ENCODE measurements at places on chromosomes 4 and X. TPM values are rescaled to one million over a fixed set of nuclear protein-coding genes. Genes with fewer than 3 reads are reported as not detected.

ATP1B4 gene
- not detected for total RNA-seq

CENPI gene
- 0.71 TPM for total RNA-seq

RTL5 gene
- 7.3 TPM for total RNA-seq

CXCL8 gene
- 100 TPM for total RNA-seq

PRRG1 gene
- 4.7 TPM for total RNA-seq

CXCL3 gene
- total RNA-seq: 9.4 TPM

GRCh38 chr4:159787901-159788300 is 685.0 kb downstream of the RAPGEF2 start:
- H3K4me3 ChIP-seq: no peak overlapping the region
- H3K4me1 ChIP-seq: no peaks in the 10 kb centered on the region
- DNase-seq: no peak
- no peaks in the 10 kb centered on the region for H3K27me3 ChIP-seq
- no peak overlapping the region for H3K27ac ChIP-seq
- no peaks in the 10 kb centered on the region for H3K36me3 ChIP-seq

GRCh38 chrX:48028091-48028490 is 21.3 kb downstream of the SPACA5 start:
- no peaks in the 10 kb centered on the region for H3K36me3 ChIP-seq
- DNase-seq: no peak
- H3K27ac ChIP-seq: no peak overlapping the region
- no peaks in the 10 kb centered on the region for H3K27me3 ChIP-seq
- H3K4me1 ChIP-seq: no peaks in the 10 kb centered on the region

GRCh38 chr4:150656891-150657290 is 74.9 kb downstream of the MAB21L2 start:
- no peaks in the 10 kb centered on the region for H3K4me1 ChIP-seq
- DNase-seq: peak; percentile 4
- no peak overlapping the region for H3K4me3 ChIP-seq
- no peaks in the 10 kb centered on the region for H3K36me3 ChIP-seq

- no peak for DNase-seq
- no peaks in the 10 kb centered on the region for H3K27me3 ChIP-seq
- peak overlapping the region; percentile 84 for H3K27ac ChIP-seq
Observed at GRCh38 chrX:2928191-2928582, 952 bp downstream of the ARSD start.

DNA sequence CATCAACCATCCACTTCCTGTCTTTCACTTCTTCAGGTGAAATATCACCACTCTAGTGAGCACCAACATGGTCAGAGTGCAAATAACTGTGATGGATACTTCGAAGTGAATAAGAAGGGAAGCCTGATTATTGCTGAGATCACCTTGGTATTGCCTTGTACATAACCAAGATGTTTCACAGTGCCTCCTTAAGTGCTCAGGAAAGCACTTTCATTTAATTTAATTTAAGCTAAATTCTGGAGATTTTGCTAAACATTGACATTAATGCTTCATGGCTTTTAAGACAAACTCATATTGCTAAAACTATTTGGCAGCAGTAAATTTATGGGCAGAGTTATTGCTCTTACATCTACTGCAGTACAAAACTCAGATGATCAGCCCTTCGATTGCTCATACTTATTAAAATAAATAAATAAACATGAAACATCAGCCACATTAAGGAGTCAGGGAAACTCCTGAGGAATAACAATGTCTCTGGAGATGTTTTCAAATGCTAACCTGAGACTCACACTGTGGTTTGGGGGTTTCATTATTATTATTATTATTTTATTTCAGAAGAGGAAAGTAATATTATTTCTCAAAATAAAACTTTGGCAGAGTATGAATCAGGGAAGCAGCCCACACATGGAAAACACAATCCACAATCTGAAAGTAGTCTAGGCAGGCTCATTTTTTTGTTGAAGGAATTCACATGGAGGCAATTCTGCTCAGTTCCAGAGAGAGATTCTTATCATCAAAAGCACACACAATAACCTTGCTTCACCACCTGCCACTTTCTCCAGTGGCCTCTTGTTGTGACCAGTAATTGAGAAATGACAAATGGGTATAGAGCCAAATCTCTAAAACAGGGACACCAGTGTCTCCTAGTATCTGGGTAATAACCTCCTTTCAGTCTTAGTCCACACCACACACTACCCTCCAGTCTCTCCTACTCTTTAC is 344.2 kb downstream of the MAPK10 start:
- DNase-seq: no peak
- peaks cover 12% of the 10 kb centered on the region for H3K4me1 ChIP-seq
- H3K4me3 ChIP-seq: no peak overlapping the region

DNA sequence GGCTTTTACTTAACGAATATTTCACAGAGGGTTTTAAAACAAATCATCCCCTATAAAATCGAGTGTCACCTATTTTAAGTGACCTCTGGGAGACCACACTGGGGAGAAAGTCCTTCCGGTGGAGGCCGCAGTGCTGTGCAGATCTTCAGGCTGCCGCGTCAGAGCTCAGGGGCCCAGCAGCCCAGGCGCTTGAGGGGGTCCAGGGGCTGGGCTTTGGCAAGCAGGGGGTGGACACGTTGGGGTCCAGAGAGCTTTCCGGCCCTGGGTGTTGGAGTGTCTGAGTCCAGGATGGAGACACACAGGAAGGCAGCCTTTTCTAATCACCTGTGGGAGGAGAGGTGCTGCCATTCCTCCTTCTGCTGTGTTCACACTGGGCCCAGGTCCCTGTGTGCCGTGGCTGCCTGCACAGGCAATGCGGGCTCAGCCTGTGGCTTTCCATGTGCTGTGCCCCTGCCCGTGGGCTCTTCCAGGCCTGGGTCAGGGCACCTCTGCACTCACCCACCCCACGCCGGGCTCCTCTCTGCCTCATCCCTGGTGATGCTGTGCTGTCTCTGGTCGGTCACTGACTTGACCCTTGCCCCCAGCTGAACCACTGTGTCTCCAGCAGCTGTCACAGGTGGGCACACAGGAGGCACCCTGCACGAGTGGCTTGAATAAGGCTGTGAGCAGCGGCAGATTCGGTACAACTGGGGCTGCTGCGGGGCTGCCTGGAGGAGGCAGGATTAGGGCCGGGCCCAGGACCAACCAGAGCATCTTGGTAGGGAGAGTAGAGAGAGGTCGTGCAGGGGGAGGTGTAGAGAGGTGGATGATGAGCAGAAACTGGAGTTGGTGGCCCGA is 10.0 kb downstream of the HTRA3 start:
- H3K27ac ChIP-seq: no peak overlapping the region
- H3K4me3 ChIP-seq: no peak overlapping the region
- H3K36me3 ChIP-seq: no peaks in the 10 kb centered on the region
- no peaks in the 10 kb centered on the region for H3K27me3 ChIP-seq
- DNase-seq: no peak

DNA sequence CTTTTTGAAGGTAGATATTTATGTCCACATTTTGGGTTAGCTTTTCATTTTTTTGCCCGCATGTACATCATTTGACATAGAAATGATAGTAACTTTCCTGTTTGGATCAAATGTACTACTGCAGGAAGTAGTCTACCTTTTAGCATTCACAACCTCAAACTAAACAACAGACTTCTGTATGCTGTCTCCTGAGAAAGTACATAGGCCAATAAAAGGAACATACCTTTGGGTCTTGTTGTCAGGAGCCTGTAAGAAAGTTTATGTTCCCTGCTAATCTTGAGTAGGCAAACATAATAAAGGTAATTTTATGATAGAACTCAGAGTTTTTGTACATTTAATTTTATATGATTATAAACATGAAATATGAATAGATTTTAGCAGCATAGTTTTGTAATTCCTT is 54.2 kb downstream of the STAG2 start:
- no peaks in the 10 kb centered on the region for H3K36me3 ChIP-seq
- no peaks in the 10 kb centered on the region for H3K4me1 ChIP-seq
- DNase-seq: no peak
- no peak overlapping the region for H3K4me3 ChIP-seq
- H3K27me3 ChIP-seq: no peaks in the 10 kb centered on the region
- no peak overlapping the region for H3K27ac ChIP-seq

- no peak overlapping the region for H3K27ac ChIP-seq
- H3K4me3 ChIP-seq: no peak overlapping the region
- H3K27me3 ChIP-seq: no peaks in the 10 kb centered on the region
- H3K36me3 ChIP-seq: no peaks in the 10 kb centered on the region
- no peaks in the 10 kb centered on the region for H3K4me1 ChIP-seq
Observed at GRCh38 chrX:10922835-10923234, 188.3 kb upstream of the HCCS start.

GRCh38 chr4:46839128-46839527 is 69.9 kb downstream of the COX7B2 start:
- no peaks in the 10 kb centered on the region for H3K27me3 ChIP-seq
- H3K4me3 ChIP-seq: no peak overlapping the region
- DNase-seq: peak; percentile 15
- H3K36me3 ChIP-seq: no peaks in the 10 kb centered on the region
- no peaks in the 10 kb centered on the region for H3K4me1 ChIP-seq

DNA sequence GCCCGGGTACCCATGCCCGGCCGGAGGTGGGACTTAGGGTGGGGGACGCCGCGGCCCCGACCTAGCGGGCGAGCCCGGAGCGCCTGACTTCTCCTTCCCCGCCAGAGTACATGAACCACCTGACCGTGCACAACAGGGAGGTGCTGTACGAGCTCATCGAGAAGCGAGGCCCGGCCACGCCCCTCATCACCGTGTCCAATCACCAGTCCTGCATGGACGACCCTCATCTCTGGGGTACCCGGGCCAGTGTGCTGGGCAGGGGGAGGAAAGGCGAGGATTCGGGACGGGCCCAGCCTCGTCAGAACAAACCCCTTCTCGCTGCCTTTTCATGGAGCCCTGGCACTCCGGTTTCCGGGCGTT is 622 bp downstream of the TAFAZZIN start:
- no peaks in the 10 kb centered on the region for H3K4me1 ChIP-seq
- H3K27ac ChIP-seq: peak overlapping the region; percentile 94
- H3K36me3 ChIP-seq: peaks cover 2% of the 10 kb centered on the region
- DNase-seq: peak; percentile 56

GRCh38 chr4:90317785-90318184 is 190.6 kb downstream of the CCSER1 start:
- no peaks in the 10 kb centered on the region for H3K27me3 ChIP-seq
- no peak overlapping the region for H3K4me3 ChIP-seq
- DNase-seq: no peak
- H3K27ac ChIP-seq: no peak overlapping the region
- peaks cover 3% of the 10 kb centered on the region for H3K4me1 ChIP-seq

GRCh38 chr4:41572956-41573355 is 35.0 kb downstream of the LIMCH1 start:
- DNase-seq: no peak
- no peaks in the 10 kb centered on the region for H3K27me3 ChIP-seq

GRCh38 chrX:140521393-140521792 is 16.5 kb upstream of the SOX3 start:
- no peaks in the 10 kb centered on the region for H3K36me3 ChIP-seq
- H3K27me3 ChIP-seq: peaks cover 21% of the 10 kb centered on the region
- H3K27ac ChIP-seq: no peak overlapping the region
- no peak overlapping the region for H3K4me3 ChIP-seq

GRCh38 chrX:63434665-63435064 is 83.5 kb upstream of the SPIN4 start:
- no peak overlapping the region for H3K27ac ChIP-seq
- no peak for DNase-seq
- H3K4me1 ChIP-seq: peaks cover 5% of the 10 kb centered on the region
- no peak overlapping the region for H3K4me3 ChIP-seq

DNA sequence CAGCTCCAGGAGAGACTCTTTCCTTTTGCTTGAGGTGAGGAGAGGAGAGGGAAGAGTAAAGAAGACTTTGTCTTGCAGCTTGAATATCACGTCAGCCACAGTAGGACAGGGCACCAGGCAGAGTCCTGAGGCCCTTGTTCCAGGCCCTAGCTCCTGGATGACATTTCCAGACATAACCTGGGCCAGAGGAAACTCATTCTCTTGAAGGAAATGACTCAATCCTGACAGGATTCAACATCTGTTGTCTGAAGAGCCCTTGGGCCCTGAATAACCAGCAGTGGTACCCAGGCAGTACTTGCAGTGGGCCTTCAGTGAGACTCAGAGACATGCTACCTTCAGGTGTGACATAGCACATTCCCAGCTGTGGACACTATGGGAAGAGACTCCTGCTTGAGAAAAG is 62.8 kb downstream of the FGF16 start:
- H3K4me3 ChIP-seq: no peak overlapping the region
- no peak for DNase-seq
- peaks cover 7% of the 10 kb centered on the region for H3K36me3 ChIP-seq
- H3K27me3 ChIP-seq: no peaks in the 10 kb centered on the region
- H3K27ac ChIP-seq: no peak overlapping the region

- no peaks in the 10 kb centered on the region for H3K36me3 ChIP-seq
- H3K27ac ChIP-seq: no peak overlapping the region
- peak; percentile 8 for DNase-seq
- no peaks in the 10 kb centered on the region for H3K4me1 ChIP-seq
- H3K4me3 ChIP-seq: no peak overlapping the region
- no peaks in the 10 kb centered on the region for H3K27me3 ChIP-seq
Observed at GRCh38 chr4:136650541-136651277, 881.6 kb downstream of the PCDH18 start.

DNA sequence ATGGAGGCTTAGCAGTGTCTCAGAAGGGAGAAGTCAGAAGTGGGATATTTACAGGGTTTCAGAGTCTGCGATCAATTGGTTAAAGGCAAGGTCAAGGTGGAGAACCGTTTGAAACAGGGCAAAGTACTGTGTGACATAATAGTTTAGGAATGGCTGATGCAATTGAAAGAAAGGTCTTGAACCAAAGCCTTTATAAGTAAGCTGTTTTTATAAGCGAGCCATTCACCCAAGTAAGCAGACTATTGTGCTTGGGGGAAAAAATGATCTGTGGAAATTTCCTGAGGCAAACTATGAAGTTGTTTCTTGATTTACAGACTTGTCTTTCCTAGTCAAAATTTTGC is 327.3 kb downstream of the CAMK2D start:
- H3K27ac ChIP-seq: no peak overlapping the region
- H3K36me3 ChIP-seq: no peaks in the 10 kb centered on the region
- no peak overlapping the region for H3K4me3 ChIP-seq
- H3K4me1 ChIP-seq: peaks cover 14% of the 10 kb centered on the region
- no peak for DNase-seq

- no peaks in the 10 kb centered on the region for H3K4me1 ChIP-seq
- H3K27ac ChIP-seq: no peak overlapping the region
- H3K27me3 ChIP-seq: no peaks in the 10 kb centered on the region
Observed at GRCh38 chr4:136784326-136784725, 748.0 kb downstream of the PCDH18 start.

- no peaks in the 10 kb centered on the region for H3K36me3 ChIP-seq
- H3K4me1 ChIP-seq: no peaks in the 10 kb centered on the region
- H3K4me3 ChIP-seq: no peak overlapping the region
- peaks cover 47% of the 10 kb centered on the region for H3K27me3 ChIP-seq
- no peak for DNase-seq
Observed at GRCh38 chrX:13372203-13372980, 52.5 kb upstream of the ATXN3L start.

GRCh38 chr4:1855333-1856070 is 454 bp downstream of the LETM1 start:
- peaks cover 2% of the 10 kb centered on the region for H3K36me3 ChIP-seq
- no peak for DNase-seq
- peak overlapping the region; percentile 90 for H3K4me3 ChIP-seq
- no peaks in the 10 kb centered on the region for H3K27me3 ChIP-seq
- H3K27ac ChIP-seq: peak overlapping the region; percentile 91
- peaks cover 10% of the 10 kb centered on the region for H3K4me1 ChIP-seq

Data from lung (tissue), 17 donors.